CD4-positive, alpha-beta memory T cell (primary cell): ENCODE measurements at places on chromosomes 6 and 20.
A peak's percentile ranks its signal among the peaks of the same experiment; 100 is the strongest.

DNA sequence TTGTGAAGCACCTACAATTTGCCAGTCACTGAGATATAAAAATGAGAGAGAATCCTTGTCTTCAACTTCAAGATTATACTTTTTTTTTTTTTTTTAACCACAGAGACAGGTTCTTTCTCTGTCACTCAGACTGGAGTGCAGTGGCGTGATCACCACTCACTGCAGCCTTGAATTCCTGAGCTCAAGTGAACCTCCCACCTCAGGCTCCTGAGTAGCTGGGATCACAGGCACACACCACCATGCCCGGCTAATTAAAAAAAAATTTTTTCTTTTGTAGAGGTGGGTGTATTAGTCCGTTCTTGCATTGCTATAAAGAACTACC, 51.6 kb upstream of the PMEPA1 start:
- DNase-seq = no peak

- no peak for DNase-seq
Observed at GRCh38 chr6:119891644-119892043, 542.1 kb upstream of the MAN1A1 start.

DNA sequence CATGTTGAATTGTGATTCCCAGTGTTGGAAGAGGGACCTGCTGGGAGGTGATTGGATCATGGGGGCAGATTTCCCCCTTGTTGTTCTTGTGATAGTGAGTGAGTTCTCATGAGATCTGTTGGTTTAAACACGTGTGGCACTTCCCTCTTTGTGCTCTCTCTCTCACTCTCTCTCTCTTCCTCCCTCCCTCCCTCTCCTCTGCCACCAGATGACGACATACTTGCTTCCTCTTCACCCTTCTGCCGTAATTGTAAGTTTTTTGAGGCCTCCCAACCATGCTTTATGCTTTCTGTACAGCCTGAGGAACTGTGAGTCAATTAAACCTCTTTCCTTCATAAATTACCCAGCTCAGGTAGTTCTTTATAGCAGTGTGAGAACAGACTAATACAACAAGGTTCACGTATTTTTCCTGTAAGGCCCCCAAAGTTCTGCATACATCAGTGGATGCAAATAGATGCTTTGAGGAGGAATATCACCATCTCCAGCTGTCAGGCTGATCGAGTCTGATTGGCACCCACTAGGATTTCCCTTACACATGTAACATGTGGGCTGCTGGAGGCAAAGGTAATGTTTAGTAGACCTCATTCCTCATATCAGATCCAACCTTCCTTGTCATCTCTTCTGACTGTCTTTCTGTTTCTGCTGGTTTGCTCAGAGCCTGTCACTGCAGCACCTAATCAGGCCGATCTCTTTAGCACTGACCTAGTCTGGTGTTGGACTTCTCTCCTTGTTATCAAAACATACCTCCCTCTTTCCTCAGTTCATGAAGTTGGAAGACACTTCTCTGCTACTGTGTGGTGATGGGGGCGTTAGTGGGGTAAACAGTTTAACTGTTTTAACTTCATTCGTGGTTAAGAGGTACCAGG, 54.3 kb upstream of the BACH2 start:
- peak; percentile 72 for DNase-seq

DNA sequence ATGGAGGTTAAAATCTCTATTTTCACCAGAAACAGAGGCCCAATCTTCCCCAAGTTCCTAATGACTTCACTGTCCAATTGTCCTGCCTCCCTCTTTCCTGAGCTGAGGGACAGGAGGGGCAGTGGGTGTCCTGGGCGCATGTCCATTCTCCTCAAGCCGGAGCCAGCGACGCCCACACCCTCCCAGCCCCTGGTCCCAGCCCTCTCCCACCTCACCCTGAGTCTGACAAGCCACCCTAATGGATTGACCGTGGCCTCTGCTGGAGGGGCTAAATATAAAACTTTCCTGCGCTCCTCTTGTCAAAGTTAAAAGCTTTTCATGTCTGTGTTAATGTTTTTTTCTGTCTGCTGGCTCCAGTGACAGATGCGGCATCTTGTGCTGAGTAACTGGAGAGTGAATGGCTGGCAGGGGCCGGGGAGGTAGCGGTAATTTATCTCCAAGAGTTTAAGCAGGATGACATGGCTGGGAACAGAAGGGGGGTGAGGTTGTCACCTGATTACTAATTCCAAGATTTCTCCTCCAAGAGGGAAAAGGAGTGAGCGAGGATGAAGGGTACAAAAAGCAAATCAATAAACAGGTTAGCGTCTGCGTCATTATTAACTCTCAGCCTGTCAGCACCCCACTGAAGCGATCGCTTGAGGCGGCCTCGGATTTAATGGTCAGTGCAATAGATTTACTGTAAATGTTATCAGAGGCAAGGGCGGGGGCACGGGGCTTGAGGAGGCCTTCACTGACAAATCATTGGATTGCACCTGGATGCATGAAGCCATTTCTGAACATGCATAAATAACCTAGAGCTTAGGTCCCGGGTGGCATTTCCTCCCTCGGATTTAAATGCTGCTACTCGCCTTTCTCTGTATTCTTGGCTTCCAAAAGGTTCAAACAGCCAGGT, 118.1 kb upstream of the MAFB start:
- DNase-seq = no peak

DNA sequence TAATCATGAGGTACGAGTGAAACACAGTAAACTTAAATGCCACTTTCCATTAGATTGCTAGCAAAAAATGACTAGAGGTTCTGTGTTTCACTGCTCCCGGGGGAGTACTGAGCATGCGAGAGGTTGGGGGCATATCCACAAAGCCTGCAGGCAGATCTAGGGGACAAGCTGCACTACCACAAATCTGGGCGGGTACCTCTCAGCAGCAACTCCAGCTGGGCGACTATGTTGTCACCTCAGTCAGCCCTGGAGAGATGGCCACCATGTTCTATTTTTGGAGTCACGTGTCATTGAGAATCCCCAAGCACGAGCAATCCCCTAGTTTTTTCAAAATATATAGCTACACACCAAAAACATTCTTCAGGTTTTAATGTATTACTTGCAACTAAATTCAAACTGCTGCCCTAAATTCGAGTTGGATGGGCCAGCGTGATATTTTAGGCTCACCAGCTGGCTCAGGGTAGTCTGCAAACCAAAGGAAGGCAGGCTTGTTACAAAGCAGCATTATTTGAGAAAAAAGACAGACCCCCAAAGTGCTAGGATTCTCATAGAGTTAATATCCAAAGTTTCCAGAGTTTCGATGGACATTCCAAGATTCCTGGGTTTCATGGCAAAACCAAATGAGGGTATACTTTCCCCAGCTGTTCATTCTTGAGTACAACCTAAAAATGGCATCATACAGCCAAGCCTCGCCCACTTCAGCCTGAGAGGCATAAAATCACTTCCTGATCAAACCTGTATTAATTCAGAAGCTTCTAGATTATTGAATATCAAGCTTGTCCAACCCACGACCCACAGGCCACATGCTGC, 24.1 kb upstream of the MYLIP start:
- no peak for DNase-seq

GRCh38 chr20:48808382-48809034, 19.3 kb downstream of the PREX1 start:
- no peak for DNase-seq

DNA sequence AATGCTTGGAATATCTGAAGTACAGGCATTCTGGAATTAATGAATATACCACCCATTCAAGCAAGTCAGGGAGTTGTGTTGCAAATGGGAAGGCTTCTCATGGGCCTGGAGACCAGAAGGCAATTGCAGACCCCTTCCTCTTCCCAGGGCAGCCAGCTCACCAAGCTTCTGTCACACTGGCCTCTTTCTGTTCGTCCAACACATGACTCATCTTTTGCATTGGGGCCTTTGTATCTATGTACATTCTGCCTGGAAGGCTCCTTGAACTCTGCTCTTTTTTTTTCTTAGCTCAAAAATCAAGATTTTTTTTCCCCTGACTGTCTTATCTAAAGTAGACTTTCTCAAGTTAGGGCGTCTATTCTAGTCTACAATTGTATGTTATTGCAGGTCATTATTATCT, 132.9 kb upstream of the MYLIP start:
- no peak for DNase-seq

DNA sequence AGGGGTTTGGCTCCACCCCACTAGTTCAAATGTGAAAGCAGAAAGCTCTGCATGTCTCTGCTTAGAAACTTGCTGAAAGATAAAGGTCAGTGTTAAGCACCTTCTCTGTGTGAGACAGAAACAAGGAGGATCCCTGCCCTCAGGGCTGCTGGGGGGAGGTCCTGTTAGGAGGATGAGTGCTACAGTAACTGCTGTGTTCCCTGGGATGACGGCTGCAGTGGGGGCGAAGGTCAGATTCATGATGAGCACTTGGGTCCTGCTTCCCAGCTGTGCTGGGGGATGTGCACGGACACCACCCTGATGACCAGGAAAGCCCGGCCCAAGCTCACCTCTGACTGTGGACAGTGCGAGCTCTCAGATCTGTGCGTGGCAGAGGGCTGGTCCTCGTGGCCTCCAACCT, 252.6 kb downstream of the DLL1 start:
- DNase-seq = no peak

DNA sequence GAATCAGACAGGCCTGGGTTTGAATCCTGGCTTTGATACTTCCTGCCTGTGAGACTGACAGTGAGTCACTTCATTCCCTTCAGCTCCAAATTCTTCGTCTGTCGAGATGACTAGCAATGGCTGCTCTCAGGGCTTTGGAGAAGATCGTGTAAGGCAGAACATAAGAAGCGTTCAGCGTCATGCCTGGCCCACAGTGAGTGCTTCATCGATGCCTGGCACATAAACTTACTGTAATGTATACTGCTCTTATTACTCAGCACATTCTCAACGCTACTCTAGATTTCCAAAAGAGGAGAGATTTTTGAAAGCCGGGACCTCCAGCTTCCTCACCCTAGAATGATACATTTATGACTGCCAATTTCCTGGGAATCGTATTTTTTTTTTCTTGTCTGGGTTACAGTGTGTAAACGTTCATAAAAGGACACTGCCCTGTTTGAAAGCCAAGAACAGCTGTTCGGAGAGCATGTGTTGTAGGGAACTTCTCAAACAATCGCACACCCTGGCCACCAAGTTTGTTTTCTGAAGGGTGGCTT, 16.2 kb upstream of the BCAS1 start:
- no peak for DNase-seq

DNA sequence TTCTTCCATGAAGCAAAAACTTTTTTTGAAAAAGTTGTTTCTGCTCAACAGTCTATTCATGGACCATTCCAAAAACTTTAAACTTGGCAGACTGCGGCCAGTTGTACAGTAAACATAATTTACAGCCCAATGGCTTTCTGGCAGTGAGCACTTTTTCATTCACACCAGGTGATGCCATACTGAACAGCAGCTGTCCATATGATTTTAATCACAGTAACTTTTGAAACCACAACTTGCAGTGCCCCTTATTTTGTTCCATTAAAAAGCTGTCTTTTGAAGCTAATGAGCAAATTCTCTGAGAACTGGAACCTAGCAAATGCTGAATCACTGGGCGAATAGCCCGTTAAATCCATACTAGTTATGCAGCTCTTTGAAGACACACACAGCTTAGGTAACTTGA, 576.6 kb downstream of the PTPRT start:
- DNase-seq = no peak

- no peak for DNase-seq
Observed at GRCh38 chr20:8464368-8464767, 332.3 kb downstream of the PLCB1 start.

GRCh38 chr20:19241440-19241839, 29.0 kb downstream of the SLC24A3 start:
- no peak for DNase-seq
